ENCODE measurements at places on chromosomes 3 and 15. TPM values are rescaled to one million over a fixed set of nuclear protein-coding genes. Genes with fewer than 3 reads are reported as not detected.

GRCh38 chr15:52080031-52080430 lies 32.5 kb downstream of the BCL2L10 start:
- DNase-seq: peak; percentile 84

- DNase-seq: no peak
Measured at GRCh38 chr3:69772152-69772867, 33.0 kb downstream of the MITF start.

GRCh38 chr3:133717424-133717823 lies 28.8 kb upstream of the TF start:
- no peak for DNase-seq

GPR156 gene
- total RNA-seq: 0.66 TPM

ADAMTS9 gene
- 0.15 TPM for total RNA-seq

Data from M059J (cell line).